ENCODE measurements at places on chromosomes 6 and 20.
A peak's percentile ranks its signal among the peaks of the same experiment; 100 is the strongest.

- DNase-seq: no peak
These were observed 183.9 kb upstream of the JARID2 start for GRCh38 chr6:15061908-15062515.

DNA sequence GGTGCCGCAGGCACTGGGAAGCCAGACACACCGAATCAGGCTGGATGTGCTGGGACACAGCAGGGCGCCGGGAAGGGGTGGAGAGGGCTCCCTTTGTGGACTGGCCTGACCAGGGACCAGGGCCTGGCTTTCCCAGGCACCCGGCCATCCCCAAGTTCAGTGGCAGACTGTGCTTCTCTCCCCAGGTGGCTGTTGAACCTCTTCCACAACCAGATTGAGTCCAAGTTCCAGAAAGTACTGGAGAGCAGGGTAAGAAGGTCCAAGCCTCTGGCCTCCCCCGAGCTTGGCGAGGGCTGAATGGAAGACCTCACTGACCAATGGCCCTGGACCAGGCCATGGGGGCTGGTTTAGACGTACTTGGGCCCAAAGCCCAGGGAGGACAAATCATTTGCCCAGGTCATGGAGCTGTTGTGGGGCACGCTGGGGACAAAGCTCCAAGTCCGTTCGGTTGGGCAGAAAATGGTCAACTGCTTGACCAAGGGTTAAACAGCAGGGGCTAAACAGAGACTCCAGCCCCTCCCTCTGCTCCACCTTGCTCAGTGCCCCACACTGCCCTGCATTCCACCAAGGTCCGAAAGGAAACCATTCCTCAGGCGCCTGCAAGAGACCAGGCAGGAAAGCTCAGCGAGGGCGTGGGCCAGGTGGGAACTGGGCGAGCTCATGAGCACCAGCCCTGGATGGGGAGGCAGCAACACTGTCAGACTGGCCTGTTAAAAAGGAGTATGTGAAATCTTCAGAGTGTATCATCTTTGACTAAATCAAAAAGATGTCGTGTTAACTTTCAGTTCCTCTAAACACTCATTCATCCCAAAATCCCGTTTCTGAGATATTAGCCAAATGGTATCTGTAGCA, 9.1 kb downstream of the LBP start:
- no peak for DNase-seq

DNA sequence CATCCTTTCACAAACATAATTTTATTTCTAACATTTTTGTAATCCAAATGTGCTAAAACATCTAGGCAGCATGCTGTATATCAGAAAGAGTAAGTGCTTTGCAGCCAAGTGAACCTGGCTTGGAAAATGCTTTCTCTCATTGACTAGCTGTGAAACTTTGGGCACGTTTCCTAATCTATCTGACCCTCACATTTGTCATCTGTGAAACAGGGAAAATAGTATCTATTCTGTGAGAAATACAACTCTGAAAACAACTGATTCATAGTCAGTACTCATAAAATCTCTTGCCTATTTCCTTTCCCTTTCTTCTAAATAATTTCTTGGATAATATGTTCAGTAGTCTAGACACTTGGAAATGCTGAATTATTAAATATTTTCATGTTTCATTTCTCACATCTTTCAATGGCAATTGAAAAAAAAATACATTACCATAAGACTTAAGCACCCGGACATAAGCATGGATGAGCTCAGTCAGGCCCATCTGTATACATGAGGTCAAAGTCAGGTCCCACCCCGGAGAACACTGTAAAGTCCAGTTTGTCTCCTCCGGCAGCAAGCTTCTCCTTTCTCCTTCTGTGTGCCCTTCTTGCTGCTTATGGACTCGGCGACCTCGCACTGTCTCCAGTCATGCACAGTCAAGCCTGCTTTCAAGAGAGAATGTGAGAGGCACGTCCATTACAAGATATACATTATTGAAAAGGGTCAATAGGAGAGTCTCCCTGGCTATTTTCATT, 455.0 kb upstream of the SOX4 start:
- no peak for DNase-seq

DNA sequence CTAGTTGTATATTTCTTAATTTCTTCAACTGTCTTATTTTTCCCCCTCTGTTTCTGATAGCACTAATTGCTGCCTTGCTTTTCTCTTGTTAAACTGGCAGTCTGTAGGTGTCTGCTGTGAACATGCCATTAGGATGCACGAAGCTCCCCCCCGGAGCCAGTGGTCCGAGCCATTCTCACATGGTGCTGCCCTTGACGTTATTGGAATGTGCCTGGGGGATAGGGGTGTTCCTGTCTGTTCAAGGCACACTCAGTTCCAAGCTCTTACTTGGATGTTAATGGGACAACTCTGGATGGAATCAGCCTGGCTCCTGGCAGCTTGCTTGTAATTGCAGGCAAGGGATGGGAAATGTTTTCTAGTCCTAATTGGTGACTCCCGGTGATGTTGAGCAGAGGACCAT, 68.4 kb downstream of the RREB1 start:
- no peak for DNase-seq

GRCh38 chr20:53180928-53181362, 208.8 kb downstream of the TSHZ2 start:
- no peak for DNase-seq

- DNase-seq: no peak
These were observed 459.2 kb downstream of the RNF144B start for GRCh38 chr6:18846327-18846726.

DNA sequence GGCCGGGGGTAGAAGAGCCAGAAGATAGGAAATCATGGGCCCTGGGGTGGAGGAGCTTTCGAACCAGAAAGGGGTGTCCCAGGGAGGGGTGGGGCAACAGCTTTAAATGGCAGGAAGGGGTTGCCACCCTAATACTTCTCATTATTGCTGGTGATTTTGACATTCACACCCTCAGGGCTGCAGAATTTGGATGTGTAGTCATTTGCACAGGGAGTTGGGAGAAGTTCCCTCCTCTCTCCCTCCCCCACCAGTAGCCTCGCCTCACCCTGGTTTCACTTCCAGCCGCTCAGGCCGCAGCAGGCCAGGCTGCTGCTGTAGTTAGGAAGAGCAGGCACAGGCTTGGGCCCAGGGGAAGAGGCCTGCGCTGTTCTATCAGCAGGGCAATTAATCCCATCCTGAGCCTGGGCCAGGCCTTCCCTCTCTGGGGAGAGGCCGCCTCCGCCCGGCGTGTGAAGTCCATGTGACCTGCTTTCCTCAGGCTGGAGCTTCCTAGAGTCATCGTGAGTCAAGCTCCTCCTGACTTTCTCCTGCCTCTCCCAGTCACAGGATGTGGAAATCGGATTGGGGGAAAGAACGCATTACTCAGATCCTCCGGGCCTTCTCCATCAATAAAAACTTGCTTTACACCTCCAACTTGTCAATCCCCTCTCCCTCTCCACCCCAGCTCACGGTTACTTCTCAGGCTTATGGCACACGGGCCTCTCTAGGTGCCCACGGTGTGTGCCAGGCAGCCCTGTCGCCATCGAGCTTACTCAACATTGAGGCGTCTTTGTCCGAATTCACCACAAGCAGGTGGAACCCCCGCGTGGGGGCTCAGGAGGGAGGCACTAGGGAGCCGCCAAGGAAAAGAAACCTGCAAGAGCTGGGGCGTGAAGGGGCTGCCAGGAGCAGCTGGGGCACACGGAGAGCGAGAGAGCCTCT, 7.8 kb downstream of the ADTRP start:
- peak; percentile 97 for DNase-seq

DNA sequence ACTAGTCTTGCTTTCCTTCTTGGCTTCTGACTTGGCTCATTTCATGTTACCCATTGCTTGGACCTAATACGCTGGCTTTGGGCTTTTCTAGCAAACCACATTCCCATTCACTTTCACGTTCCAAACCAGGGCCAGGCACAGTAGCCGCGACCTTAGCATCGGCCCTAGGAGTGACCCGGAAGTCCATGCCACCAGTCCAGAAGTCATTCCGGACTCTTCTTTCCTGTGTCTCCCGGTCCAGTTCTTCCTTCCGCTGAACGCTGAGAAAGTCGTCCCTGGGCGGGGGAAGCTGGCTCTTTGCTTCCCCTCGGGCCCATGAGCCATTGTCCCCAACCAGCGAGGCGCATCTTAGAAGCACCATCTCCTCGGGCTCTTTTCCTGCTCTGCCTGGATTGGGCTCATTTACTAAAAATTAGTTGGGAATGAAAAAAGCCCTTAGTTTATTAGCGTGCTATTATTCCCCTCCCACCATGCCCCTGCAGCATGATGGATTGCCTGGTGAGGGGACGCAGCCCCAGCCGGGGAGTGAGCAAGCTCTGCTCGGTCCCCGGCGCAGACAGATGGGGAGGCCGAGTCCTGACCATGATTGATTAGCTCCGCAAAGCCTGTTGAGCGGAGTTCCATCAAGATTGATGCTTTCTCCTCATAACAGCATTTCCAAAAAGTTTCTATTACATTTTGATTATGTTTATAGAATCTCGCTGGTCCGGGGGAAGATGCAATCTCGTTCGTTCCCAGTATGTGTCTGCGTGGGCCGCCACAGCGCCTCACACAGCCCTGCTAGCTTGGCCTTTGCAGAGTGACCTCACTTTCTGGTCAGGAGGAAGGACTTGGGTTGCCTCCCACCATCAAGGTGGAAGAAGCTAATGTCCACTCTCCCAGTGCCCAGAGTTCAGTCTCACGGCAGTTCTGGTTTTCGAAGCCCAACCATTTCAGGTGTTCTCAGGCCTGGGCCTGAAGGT, 115.1 kb upstream of the TOP1 start:
- no peak for DNase-seq

DNA sequence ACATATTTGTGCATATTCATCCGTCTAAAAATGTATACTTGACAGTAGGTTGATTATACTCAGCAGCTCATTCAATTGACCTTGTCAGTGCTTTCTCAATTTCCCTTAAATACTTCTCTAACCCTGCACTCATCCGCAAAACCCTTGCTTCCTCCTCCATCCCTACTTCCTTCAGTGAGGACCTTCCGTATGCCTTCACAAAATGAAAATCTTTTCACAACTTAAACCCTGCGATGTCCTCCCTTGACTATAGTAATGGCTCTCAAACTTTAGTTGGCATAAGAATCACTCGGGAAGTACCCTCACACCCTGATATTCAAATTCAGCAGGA, 5.2 kb downstream of the MBOAT1 start:
- no peak for DNase-seq

DNA sequence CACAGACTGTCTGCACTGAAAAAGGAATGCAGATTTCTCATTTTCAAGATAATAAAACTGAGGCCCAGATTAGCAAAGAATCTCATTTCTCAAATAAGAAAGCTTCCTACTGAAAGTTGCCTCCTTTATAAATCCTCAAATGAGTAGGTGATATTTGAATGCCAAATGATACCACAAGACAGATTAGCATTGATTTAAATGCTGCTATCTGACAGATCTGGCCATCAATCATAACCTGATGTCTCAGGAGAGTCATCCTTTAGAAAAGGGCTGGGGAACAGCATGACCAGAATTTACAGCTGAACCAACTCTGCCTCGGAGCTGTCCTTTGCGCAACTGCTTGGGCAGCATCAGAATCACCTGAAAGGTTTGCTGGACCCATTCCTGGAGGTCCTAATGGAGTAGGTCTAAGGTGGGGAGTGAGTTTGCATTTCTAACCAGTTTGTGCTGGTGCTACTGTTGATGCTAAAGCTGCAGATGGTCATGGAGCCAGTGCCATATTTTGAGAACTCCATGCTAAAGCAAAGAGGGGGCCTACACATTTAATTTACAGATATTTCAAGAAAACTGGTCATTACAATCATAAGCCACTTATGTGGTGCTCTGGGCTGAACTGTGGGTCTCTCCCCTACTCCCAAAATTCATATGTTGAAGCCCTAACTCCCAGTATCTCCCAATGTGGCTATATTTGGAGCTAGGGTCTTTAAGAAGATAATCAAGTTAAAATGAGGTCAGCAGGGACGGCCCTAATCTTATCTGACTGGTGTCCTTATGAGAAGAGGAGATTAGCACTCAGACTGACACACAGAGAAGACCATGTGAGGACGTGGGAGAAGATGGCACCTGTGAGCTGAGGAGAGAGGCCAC, 295.5 kb upstream of the JARID2 start:
- no peak for DNase-seq

DNA sequence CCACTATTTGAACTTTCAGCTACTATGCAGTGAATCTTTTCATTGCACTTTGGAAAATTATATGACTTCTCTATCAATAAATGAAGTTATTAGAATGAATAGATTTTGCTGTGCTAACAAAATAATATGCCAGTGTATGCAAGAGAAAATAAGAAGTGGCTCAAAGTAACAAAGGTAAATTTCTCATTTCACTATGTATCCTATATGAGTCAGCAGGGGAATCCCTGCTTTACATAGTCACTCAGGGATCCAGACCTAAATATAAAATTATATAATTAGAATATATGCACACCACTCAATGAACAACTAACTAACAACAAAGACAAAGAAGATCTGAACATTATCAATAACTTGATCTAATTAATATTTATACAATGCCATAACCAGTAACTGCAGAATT, 390.8 kb upstream of the IRAK1BP1 start:
- DNase-seq: no peak

- DNase-seq: no peak
These were observed 742 bp upstream of the CEP85L start for GRCh38 chr6:118652051-118652615.

GRCh38 chr20:17828598-17829144, 128.9 kb downstream of the BANF2 start:
- DNase-seq: no peak

GRCh38 chr6:109019911-109020310, 74.7 kb downstream of the SESN1 start:
- DNase-seq: no peak

- peak; percentile 72 for DNase-seq
These were observed 308.1 kb downstream of the FOXC1 start for GRCh38 chr6:1917626-1918371.

- peak; percentile 91 for DNase-seq
These were observed 299.0 kb upstream of the STXBP5 start for GRCh38 chr6:146905181-146905704.

GRCh38 chr6:81130969-81131368, 621.5 kb downstream of the TENT5A start:
- no peak for DNase-seq

GRCh38 chr6:12345694-12346058, 55.5 kb downstream of the EDN1 start:
- peak; percentile 23 for DNase-seq

DNA sequence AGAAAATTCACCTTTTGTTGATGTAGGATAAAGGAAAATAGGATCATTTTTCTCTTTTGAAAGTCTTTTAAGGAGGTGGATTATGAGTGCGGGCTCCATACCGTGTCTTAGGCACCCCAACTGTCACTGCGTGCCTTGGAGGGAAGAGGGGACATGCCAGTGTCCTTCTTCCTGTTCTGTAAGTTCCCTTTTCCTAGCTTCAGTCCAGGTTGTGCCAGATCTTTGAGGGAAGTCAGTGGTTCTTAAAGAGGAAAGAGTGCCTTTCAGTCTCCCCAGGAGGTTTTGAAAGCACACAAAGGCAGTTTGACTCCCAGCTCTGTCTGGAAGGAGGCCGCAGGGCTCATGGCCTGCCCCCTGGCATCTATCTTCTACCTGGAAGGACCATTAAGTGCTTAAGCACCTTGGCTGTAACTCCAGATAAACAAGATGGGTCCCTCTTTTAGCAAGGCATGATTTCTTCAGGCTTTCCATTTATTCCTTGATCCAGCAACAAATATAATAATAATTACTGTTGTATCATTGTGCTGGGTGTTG, 13.0 kb downstream of the EFCAB8 start:
- DNase-seq: no peak
